ENCODE measurements at places on chromosomes 12 and 14.

DNA sequence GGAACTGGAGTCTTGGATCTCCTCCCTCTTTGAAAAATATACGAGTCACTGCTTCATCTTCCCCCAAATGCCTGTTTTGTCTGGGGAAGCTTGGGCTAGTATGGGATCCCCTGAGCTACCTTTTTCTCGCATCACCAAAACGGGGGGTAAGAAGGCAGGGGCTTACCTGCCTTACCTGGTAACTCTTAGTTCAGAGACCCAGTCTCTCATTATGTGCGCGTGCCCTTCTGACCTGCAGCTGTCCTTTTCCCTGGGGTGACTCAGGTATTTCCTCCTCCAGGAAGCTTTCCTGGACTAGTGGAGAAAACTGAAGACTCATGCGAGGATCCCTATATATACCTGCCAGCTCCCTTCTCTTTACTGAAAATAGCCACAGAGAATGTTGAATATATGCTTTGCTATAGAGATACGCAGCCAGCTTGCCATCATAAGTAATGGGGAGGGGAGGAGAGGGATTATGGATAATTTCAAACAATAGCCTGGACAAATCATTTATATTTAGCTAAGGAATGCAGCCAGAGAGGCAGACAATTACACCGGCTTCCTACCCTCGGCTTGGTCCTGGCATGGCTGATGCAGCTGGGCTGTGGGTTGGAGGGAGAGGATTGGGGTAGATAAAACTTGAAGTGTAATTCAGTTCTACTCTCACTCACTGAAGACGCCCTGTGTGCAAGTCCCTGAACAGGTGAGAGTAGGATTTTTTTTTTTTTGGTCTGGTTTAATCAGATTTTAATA lies 1.1 kb downstream of the TSPAN9 start:
- peak overlapping the region; percentile 62 for H3K4me3 ChIP-seq
- peaks cover 10% of the 10 kb centered on the region for H3K4me1 ChIP-seq
- no peaks in the 10 kb centered on the region for H3K36me3 ChIP-seq
- peaks cover 31% of the 10 kb centered on the region for H3K27me3 ChIP-seq

GRCh38 chr12:5723711-5724252 lies 221.3 kb downstream of the ANO2 start:
- no peaks in the 10 kb centered on the region for H3K36me3 ChIP-seq
- H3K4me1 ChIP-seq: no peaks in the 10 kb centered on the region
- no peak overlapping the region for H3K4me3 ChIP-seq
- H3K27me3 ChIP-seq: peaks cover 15% of the 10 kb centered on the region

GRCh38 chr12:44464180-44464579 lies 411.9 kb downstream of the NELL2 start:
- no peaks in the 10 kb centered on the region for H3K27me3 ChIP-seq
- no peaks in the 10 kb centered on the region for H3K36me3 ChIP-seq
- H3K27ac ChIP-seq: no peak overlapping the region
- no peak for DNase-seq
- no peaks in the 10 kb centered on the region for H3K4me1 ChIP-seq

DNA sequence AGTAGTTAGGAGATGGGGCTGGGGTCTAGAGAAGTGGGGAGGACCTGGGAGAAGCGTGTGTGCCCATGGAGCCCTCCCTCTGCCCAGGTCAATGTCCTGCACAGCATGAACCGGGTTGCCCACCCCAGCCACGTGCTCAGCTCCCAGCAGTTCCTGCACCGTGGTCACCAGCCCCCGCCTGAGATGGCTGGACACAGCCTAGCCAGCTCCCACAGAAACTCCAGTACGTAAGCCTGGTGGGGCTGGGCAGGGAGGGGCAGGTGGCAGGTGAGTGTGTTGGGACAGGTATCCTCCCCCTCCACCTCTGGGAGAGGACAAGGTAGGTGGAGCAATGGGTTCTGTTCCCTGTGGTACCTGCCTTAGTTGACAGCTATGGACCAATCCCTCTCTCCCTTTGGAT lies 20.7 kb downstream of the CLSTN3 start:
- H3K4me1 ChIP-seq: no peaks in the 10 kb centered on the region
- peaks cover 54% of the 10 kb centered on the region for H3K36me3 ChIP-seq
- H3K27ac ChIP-seq: no peak overlapping the region
- no peak for DNase-seq
- no peak overlapping the region for H3K4me3 ChIP-seq
- no peaks in the 10 kb centered on the region for H3K27me3 ChIP-seq

DNA sequence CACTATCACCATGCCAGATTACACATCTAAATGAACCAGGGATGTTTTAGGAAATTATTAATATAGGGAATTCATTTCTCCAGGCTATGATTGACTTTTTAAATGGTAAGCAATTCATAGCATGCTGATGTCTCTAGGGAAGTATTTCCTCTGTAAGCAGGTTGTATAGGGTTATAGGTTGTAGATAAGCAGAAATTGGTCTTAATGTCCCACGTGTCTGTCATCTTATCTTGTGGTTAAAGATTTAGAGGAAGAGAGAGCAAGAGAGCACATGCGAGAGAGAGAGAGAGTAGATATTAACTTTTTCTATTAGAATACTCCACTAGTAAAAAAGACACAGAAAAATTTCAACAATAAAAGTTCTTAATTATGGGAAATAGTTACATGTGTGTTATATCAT lies 32.6 kb downstream of the TRHDE start:
- H3K4me1 ChIP-seq: no peaks in the 10 kb centered on the region

- no peak overlapping the region for H3K27ac ChIP-seq
- H3K27me3 ChIP-seq: peaks cover 6% of the 10 kb centered on the region
- no peak for DNase-seq
- H3K36me3 ChIP-seq: no peaks in the 10 kb centered on the region
- H3K4me1 ChIP-seq: peaks cover 2% of the 10 kb centered on the region
- H3K4me3 ChIP-seq: no peak overlapping the region
Measured at GRCh38 chr12:116384691-116385485, 107.4 kb upstream of the MED13L start.

- H3K4me3 ChIP-seq: no peak overlapping the region
- H3K36me3 ChIP-seq: no peaks in the 10 kb centered on the region
- no peaks in the 10 kb centered on the region for H3K27me3 ChIP-seq
- no peak overlapping the region for H3K27ac ChIP-seq
- DNase-seq: no peak
Measured at GRCh38 chr12:24977060-24977459, 28.2 kb upstream of the BCAT1 start.

GRCh38 chr12:128337431-128338170 lies 70.6 kb downstream of the TMEM132C start:
- H3K27me3 ChIP-seq: no peaks in the 10 kb centered on the region
- H3K4me3 ChIP-seq: no peak overlapping the region
- no peak for DNase-seq
- no peaks in the 10 kb centered on the region for H3K4me1 ChIP-seq
- no peak overlapping the region for H3K27ac ChIP-seq

GRCh38 chr14:73260574-73260973 lies 23.3 kb downstream of the PAPLN start:
- no peak for DNase-seq
- no peaks in the 10 kb centered on the region for H3K36me3 ChIP-seq

- H3K36me3 ChIP-seq: no peaks in the 10 kb centered on the region
- no peak overlapping the region for H3K4me3 ChIP-seq
- no peaks in the 10 kb centered on the region for H3K27me3 ChIP-seq
- no peak overlapping the region for H3K27ac ChIP-seq
- H3K4me1 ChIP-seq: no peaks in the 10 kb centered on the region
- DNase-seq: no peak
Measured at GRCh38 chr14:33686856-33687255, 264.0 kb downstream of the EGLN3 start.

DNA sequence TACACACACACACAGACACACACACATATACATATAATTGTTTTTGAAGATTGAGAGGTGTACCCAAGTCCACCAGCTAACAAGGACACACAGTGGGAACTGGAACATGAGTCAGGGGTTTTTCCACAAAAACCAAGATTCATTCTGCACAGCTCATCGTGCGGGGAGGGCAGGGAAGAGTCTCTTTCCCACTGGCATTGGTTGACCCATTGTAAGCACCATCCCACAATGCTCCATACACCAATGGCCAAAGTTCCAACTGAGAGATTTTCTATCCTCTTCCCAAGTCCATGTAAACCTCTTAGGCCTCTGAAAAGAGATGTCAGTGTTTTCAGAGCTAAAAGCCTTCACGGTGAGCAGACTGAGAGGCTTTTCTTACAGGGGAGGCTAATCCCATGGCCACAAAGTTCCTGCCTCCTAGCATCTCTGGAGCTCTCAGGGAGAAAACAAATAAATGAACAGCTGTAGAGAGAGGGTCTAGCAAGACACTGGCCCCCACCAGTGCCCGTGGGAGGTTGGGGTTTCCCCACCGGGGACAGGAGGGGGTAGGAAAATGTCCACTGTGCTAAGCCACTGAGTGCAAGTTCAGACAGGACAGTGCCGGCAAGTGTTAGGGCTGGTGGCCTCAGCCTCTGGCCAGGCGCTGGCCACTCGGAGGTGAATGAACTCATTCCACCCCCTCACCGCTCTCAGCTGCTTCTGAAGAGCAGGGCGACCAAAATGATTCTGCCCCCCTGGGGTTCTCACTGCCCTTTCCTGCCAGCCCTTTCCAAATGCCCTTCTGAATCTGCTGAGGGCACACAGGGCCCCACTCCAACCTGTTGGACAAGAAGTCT lies 21.5 kb upstream of the TC2N start:
- no peaks in the 10 kb centered on the region for H3K27me3 ChIP-seq
- H3K27ac ChIP-seq: no peak overlapping the region
- H3K4me3 ChIP-seq: no peak overlapping the region

GRCh38 chr14:101561145-101561896 lies at the start of gene DIO3:
DIO3 (plus strand) TSS chr14:101561495.
- no peak within 1 kb of the TSS for H3K4me3 ChIP-seq
- H3K36me3 ChIP-seq: peaks cover 12% of the 10 kb centered on the region
- no peak within 1 kb of the TSS for H3K27ac ChIP-seq
- no peak for DNase-seq

DNA sequence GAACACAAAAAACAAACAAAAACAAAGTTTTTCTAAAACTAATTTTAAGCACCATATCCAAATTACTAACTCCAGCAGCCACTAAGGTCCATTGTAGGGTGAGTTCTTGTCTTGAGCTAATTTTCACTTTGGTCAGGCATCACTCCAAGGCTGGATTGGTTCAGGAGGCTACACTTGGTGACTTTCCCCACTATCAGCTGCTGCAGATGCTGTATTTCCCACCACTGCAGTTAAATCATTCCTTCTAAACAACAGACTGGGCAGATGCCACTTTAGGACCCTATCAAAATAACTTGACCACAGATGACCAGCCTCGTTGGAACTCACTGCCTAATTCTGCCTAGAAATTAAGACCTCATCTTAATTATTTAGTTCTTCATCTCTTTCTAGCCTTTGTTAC lies 140.5 kb downstream of the SLC16A7 start:
- peaks cover 3% of the 10 kb centered on the region for H3K36me3 ChIP-seq
- H3K27ac ChIP-seq: no peak overlapping the region
- no peak overlapping the region for H3K4me3 ChIP-seq
- DNase-seq: no peak
- H3K4me1 ChIP-seq: peaks cover 6% of the 10 kb centered on the region

- no peak for DNase-seq
- no peak overlapping the region for H3K27ac ChIP-seq
- H3K27me3 ChIP-seq: peaks cover 54% of the 10 kb centered on the region
- H3K36me3 ChIP-seq: peaks cover 10% of the 10 kb centered on the region
Measured at GRCh38 chr12:52258335-52258901, 16.0 kb upstream of the KRT86 start.

GRCh38 chr12:117404940-117405339 lies 43.5 kb upstream of the NOS1 start:
- DNase-seq: no peak
- H3K27me3 ChIP-seq: no peaks in the 10 kb centered on the region
- no peaks in the 10 kb centered on the region for H3K36me3 ChIP-seq
- H3K27ac ChIP-seq: no peak overlapping the region
- no peak overlapping the region for H3K4me3 ChIP-seq
- H3K4me1 ChIP-seq: no peaks in the 10 kb centered on the region
